ENCODE measurements at places on chromosomes 12 and 14.

DNA sequence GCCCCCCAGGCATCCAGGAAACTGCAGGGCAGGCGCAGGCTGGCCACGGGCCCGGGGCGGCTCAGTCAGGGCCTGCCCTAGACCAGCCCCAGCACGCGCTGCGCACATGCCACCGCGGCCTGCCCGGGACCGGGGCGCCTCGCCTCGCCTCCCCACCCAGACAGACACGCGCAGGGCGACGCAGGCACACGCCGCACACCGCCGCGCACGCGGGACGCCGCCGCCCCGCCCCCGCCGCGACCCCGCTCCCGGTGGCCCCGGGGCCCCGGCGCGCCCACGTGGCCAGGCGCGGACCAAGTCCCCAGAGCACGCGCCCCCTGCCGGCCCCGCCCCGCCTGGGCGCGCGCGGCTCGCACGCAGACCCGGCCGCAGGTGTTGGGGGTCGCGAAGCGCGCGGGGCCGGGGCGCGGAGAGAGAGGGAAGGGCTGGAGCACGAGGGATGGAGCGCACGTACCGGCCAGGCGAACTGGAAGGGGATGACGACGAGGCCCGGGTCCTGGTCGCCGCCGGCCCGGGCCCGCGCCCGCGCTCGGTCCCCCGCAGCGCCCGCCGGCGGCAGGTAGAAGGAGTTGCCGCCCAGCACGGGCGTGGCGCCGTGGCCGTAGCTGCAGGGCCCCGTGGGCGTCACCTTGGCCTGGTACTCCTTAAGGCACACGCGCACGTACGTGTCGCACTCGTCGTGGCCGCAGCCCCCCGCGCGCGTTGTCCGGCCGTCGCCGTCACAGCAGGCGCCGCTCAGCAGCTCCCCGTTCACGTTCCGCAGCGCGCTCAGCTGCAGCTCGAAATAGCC is 1.1 kb downstream of the JAG2 start:
- no peak for DNase-seq

DNA sequence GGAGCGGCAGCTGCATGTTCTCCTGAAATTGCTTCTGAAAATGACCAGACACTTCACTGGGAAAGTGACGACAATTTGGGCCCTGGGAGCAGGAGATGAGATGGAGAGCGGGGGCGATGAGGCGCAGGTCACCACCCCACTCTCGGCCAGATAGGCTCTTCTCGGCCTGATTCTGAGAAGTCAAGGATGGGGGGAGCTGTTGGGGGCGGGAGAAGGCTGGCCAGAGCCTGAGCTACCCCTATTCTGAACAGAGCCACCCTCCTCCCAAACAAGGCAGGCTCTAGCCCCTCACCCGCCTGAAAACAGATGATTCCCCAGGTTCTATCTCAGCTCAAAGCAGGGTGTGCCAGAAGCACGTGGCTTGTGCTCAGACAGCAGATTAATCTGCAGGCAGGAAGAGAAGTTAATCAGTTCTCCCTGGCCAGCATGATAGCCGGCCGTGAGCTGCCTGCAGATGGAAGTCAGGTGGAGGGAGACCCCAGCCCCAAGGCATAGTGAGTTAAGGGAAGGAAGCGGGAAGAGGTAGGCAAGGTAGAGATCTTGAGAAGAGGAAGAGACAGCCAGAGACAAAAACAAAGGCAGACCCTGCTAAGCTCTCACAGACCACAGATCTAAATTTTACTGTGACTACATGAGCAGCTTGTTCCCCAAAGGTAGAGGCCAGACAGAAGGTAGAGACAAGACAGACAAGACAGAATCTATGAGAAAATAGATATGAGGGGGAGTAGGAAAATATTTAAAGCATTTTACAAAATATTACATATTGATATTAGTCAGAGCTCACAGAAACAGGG is 10.9 kb upstream of the TAC3 start:
- no peak for DNase-seq

GRCh38 chr12:120718055-120718454 is 7.6 kb upstream of the ACADS start:
- DNase-seq, result no peak

- DNase-seq, result no peak
Measured at GRCh38 chr12:93514853-93515252, 47.5 kb downstream of the MRPL42 start.

GRCh38 chr14:100030452-100031153 is 34.6 kb upstream of the EVL start:
- DNase-seq, result no peak

GRCh38 chr12:28413460-28414109 is 223.3 kb downstream of the CCDC91 start:
- DNase-seq, result no peak

DNA sequence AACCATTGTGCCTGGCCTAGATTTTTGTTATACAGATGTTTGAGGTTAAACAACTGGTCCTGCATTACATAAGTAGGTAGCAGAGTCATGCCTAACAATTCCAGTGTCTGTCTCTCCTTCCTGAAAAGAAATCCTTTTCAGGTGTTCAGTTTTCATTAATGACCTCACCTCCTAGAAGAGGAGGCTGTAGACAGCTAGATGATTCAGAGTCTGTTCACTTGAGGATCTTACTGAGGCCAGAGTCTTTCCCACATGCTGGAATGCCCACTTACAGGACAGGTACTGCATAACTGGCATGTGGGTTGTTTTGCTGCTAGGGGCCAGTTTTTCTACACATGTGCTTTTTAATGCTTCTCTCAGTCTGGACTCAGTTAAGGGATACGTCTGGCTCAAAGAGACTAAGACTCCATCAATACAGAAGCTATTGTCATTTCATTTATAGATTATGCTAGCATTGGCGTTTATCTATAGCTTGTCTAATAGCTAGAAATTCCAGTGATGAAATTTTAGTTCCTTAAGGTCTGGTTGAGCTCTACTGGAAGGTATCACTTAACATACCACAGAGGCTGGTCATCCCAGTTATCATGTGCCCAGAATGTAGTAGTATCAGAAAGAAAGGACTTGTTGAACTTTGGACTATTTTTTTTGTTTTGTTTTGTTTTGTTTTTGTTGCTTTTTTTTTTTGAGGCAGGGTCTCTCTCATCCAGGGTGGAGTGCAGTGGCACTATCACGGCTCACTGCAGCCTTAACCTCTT is 206.4 kb downstream of the ERC1 start:
- DNase-seq, result no peak

DNA sequence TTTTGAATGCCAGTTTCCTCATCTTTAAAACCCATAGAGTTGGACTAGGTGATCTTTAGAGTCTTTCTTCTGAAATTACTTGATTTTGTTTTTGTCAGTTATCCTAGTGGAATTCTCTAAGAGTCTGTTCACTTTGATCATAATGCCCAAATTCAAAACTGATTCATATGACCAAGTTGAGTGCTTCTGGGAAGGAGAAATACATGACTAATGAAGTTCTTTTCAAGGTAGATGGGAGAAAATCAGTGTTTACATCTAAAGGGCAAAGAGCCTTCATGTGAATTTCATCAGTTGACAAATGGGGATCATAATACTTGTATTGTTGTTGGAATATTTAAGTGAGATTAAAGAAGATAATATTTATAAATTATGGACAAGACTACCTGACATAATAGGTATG is 53.2 kb downstream of the ERC1 start:
- DNase-seq, result no peak
